ENCODE measurements at places on chromosomes 2 and 18. TPM values are rescaled to one million over a fixed set of nuclear protein-coding genes. Genes with fewer than 3 reads are reported as not detected.

GRCh38 chr18:78857314-78858150 lies 122.1 kb upstream of the SALL3 start:
- H3K36me3 ChIP-seq = no peaks in the 10 kb centered on the region
- DNase-seq = no peak
- no peaks in the 10 kb centered on the region for H3K4me1 ChIP-seq
- no peak overlapping the region for H3K27ac ChIP-seq

GRCh38 chr2:84800194-84800805 lies 80.6 kb downstream of the TRABD2A start:
- peaks cover 13% of the 10 kb centered on the region for H3K4me1 ChIP-seq
- peaks cover 16% of the 10 kb centered on the region for H3K36me3 ChIP-seq
- H3K27me3 ChIP-seq = no peaks in the 10 kb centered on the region

Gene UGT1A7
- not detected for total RNA-seq

- H3K36me3 ChIP-seq = peaks cover 2% of the 10 kb centered on the region
- H3K4me3 ChIP-seq = no peak overlapping the region
- peaks cover 15% of the 10 kb centered on the region for H3K27me3 ChIP-seq
- H3K27ac ChIP-seq = no peak overlapping the region
- peaks cover 18% of the 10 kb centered on the region for H3K4me1 ChIP-seq
Observed at GRCh38 chr2:8138923-8139667, 542.8 kb upstream of the ID2 start.

Gene SLC23A3
- total RNA-seq = 2.0 TPM
